Prostate gland (tissue), 2 donors: ENCODE measurements at places on chromosomes 12 and 14.

GRCh38 chr12:57080855-57081254, 2.3 kb upstream of the NEMP1 start:
- DNase-seq = no peak

DNA sequence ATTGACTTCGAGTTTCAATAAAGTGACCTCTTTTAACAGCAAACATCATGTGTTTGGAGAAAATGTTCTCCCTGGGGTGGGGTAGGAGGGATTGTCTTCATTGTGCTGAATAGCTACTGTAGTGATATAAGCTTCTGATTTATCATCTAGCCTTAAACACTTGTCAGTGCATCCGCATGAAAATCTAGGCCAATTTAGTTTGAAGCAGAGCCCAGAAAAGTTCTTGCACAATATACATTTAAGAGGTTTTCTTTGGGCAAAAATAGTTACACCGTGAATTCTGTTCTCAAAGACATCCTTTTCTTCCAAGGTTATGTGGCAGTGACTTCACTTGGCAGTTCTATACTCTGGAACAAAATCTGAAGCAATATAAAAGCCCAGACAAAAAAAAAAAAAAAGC, 136.0 kb upstream of the IFNG-AS1 start:
- DNase-seq = no peak

DNA sequence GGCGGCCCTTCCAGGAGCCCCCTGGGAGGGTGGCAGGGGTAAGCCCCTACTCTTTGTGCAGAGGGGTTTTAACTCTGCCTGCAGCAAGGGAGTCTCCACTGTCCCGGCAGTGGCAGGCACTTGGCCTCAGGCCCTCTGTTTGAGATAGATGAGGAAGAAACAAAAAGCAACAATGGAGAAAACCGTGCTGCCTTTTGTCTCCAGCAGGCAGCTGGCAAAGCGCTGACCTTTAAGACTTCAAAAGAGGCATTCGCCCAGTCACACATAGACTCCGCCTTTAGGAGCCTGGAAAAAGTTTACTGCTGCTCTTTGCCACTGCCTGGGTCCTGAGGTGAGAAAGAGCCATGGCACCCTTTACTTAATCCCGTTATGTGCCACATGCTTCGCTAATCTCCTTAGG, 158.2 kb upstream of the NTF3 start:
- no peak for DNase-seq

DNA sequence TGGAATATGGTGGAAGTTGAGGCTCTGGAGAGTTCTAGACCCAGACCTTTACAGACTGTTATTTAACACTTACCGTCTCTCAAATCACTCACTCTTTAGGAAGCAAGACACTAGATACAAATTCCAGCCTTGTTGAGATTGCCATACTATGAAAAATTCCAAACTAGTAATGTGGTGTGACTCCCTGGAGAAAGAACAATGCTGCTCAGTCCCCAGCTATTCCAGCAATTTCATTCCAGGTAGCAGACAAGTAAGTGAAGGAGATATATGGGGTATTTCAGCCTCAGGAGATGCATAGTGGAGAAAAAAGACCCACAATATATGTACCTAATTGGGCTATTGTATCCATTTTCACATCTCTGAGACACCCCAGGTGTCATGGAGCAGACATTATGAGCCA, 678.9 kb upstream of the LMO3 start:
- no peak for DNase-seq

DNA sequence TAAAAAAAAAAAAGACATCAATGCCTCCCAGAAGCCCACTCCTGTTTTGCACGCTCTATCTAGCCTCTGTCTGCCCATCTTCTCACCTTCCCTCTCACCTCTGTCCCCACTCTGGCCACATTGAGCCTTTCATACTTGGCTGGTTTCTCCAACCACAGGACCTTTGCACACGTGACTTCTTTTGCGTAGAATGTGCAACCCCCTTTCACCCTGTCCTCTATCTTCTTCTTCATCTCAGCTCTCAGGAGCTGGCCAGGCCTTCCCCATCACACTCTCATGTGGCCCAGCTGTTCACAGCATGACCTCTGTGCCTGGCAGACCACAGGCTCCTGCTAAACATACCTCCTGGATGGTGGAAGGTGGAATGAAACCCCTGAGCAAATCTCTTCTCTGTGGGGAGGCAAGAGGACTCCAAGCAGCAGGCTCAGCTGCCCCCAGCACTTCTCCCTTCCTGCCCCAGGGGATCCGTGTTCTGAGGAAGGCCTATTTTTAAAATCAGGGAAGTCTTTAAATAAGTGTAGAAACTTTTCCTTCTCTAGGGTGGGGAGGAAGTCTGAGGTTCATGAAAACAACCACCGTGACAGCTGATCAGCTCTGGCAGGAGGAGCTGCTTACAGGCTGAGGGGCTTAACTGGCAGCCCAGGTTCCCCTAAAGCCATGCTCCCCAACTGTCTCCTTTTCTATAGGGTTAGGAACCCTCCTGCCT, 11.6 kb downstream of the HVCN1 start:
- no peak for DNase-seq

- no peak for DNase-seq
These were observed 27.6 kb downstream of the EVL start for GRCh38 chr14:100092832-100093231.

DNA sequence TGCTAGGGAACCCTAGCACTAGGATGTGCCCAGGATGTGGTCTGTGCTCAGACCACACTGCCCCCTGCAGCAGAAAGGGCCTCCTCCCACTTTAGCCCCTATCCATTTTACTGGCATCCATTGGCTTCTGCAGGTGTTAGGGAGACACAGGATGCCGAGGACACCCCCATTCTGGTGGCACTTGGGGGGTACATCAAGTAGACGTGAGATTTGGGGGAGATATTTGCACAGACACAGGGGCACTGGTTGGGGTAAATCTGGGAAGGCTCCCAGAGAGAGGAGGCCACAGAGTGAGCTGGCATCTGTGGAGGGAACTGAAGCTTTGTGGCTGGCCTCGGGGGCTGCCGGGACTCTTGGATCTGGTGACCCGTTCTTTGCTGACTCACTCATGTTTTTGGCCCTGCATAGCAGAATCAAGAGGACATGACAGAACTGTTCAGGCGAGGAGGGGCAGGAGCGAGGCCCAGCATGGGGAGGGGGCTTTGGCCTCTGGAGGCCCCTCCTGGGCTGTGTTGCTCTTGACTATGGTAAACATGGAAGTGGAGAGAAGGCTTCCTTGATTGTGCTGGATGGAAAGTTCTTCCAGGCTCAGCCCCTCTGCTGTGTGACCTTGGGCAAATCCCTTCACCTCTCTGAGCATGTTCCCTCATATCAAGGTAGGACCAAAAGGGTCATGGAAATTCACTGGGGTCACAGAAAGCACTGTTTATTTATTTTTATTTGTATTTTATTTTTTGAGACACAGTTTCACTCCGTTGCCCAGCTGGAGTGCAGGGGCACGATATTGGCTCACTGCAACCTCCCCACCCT, 1.8 kb downstream of the PLBD2 start:
- no peak for DNase-seq

DNA sequence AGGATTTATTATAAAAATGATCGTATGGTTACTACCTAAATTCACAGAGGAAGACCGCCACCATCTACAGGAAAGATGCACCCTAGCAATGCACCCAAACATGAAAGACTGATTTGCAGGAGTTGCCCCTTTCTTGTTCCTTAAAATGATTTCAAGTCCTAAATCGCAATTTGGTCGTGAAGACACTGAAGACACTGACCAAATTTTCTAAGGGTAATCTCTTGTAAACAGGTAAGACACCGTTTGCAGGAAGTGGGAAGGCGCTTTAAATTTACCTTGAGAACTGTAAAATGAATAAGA, 1.0 kb downstream of the SOS2 start:
- no peak for DNase-seq

- no peak for DNase-seq
These were observed 89.8 kb downstream of the WSCD2 start for GRCh38 chr12:108218921-108219320.

- no peak for DNase-seq
These were observed 145.0 kb downstream of the KIF21A start for GRCh38 chr12:39297891-39298290.

DNA sequence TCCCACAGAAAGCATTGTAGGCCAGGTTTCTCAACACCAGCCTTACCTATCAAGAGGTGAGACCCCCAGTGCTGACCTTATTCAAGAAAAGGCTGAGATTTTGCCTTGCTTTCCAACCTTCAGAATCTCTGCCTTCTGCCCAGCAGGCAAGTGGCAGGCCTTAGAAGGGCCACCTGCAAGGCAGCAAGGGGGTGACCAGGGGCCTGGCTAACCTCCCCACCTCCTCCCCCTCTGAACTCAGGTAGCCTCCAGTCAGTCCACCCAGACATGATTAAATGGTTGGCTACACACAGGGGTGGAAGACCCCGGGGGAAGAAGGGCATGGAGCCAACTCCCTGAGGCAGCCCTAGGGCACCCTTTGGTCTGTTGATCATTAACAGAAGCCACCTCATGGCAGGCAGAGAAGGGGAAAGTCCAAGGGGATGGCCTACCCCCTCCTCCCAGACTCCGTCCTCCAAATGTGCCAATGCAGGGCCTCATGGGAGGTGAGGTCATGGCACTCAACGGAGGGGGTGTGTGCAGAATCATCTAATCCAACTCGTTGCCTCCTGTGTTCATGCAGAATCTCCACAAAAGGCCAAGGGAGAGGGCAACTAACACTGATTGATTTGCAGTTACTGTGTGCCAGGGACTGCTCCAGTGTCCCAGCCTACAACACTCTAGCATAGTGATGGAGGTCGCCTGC, 8.5 kb downstream of the ZFP36L1 start:
- no peak for DNase-seq

DNA sequence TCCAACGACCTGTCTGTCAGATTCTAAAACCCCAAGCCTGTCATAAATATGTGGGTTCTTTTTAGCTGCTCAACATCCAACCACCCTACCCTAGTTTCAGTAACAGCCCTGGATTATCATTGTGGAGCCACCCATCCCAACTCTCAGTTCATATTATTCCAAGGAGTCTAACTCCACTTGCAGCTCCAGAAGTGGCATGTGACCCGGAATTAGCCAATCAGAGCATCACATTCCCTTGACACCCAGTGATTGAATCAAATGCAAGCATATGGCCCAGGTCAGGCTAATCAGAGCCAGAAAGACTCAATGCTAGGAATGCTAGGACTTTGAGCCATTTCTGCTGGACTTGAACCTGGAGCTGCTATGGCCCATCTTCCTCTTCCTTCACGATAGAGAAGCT, 17.1 kb upstream of the HSP90B1 start:
- DNase-seq = no peak

DNA sequence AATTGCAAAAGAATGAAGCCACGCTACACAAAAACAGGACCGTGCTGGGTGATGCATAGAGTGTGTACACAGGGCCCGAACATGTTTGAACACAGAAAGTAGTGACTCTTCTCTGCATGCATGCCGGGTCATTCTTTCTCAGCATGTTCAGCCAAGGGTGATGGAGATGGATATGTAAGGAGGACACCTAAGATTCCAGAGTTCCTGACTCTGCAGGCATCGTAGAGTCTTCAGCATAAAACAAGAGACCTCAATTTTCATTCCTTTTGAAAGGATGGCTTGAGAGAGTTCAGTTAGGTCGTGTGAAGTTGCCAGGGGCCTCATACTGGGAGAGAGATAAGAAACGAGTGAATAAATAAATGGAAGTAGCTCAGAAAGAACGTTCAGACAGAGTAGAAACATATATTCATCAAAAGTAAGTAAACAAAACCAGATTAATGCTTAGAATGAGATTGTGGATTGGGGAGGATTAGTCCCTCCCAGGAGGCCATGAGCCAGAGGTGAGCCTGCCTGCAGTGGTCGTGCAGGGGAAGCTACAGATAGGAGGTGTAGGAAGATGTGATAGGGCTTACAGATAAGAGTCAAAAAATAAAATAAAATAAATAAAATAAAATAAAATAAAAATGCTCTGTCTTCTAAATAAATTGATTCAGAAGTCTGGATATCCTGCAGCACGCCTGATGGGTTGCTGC, 27.6 kb upstream of the SEL1L start:
- DNase-seq = no peak

- DNase-seq = no peak
These were observed 8.1 kb upstream of the ZFP36L1 start for GRCh38 chr14:68800953-68801352.

GRCh38 chr14:94926176-94926575, 156.3 kb upstream of the GSC start:
- DNase-seq = no peak

- DNase-seq = no peak
These were observed 173.8 kb upstream of the MIS18BP1 start for GRCh38 chr14:45426685-45427282.

- DNase-seq = no peak
These were observed 682 bp downstream of the CREBL2 start for GRCh38 chr12:12612358-12612757.

DNA sequence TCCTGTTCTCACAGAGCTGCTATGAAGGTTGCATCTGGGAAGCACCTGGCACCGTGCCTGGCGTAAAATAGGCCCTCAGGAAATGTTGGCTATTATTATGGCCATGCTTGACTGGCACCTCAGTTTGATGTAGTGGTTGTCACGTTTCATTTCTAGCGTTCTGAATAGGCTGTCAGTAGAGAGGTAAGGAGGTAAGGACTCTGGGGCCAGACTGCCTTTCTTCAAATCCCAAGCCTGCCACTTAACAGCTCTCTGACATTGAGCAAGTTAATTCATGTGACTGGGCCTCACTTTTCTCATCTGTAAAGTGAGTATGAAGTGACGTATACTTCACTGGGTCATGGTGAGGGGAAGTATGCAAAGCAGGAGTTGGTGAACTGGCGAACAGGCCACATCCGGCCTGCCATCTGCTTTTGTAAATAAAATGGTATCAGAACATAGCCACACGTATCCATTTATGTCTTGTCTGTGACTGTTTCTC, 196.2 kb downstream of the CACNA1C start:
- DNase-seq = no peak

- peak; percentile 18 for DNase-seq
These were observed 638.6 kb downstream of the BCL11B start for GRCh38 chr14:98633380-98633779.

- DNase-seq = peak; percentile 38
These were observed 17.8 kb downstream of the CDK2AP1 start for GRCh38 chr12:123253641-123254459.

DNA sequence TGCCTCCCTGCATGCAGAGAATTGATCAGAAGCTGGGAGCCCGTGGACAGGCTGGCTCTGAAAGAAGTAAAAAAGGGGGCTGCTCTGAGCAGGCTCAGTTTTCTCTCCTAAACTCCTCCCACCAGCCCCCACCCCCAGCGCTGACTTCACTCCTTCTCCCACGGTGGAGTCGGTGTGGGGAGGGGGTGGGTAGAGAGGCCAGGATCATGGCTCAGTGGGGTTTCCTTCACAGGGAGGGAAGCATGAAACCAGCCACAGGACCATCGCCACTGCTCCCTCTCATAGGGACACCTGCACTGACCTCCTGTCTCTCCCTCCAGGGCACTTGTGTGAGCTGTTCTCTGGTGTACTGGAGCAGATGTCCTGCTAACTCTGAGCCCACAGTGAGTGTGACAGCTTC, 78.9 kb downstream of the STAB2 start:
- no peak for DNase-seq

GRCh38 chr14:61176686-61177085, 104.5 kb downstream of the TMEM30B start:
- DNase-seq = no peak
